Vagina (tissue), 2 donors: ENCODE measurements at places on chromosomes 3 and 15. TPM values are rescaled to one million over a fixed set of nuclear protein-coding genes. Genes with fewer than 3 reads are reported as not detected.

DNA sequence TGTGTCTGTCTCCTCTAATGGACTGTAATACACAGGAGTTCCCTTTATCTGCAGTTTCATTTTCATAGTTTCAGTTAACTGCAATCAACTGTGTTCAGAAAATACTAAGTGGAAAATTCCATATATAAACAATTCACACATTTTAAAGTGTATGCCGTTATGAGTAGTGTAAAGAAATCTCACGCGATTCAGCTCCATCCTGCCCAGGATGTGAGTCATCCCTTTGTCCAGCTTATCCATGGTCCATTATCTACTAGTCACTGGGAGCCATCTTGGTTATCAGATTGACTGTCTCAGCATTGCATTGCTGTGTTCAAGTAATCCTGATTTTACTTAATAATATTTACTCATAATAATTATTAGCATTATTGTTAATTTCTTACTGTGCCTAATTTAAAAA is 14.5 kb downstream of the ZPLD1 start:
- H3K27me3 ChIP-seq: no peaks in the 10 kb centered on the region
- H3K4me1 ChIP-seq: no peaks in the 10 kb centered on the region
- no peak overlapping the region for H3K4me3 ChIP-seq

DNA sequence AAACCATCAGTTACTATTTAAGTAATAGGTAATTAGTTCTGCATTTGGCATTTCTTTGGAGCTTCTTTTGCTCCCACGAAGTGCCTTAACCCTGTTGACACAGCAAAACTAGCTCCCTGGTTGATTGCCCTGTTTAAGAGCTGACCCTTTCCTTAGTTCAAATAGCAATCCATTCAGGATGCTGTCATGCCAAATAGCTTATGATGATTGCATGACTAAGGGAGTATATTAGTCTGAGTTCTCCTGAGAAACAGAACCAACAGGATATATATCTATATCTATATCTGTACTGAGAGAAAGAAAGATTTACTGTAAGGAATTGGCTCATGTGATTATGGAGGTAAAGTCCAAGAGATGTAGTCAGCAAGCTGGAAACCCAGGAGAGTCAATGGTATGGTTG is 50.3 kb upstream of the SPRED1 start:
- no peak overlapping the region for H3K4me3 ChIP-seq
- H3K36me3 ChIP-seq: no peaks in the 10 kb centered on the region
- H3K27ac ChIP-seq: no peak overlapping the region
- H3K4me1 ChIP-seq: peaks cover 16% of the 10 kb centered on the region
- no peak for DNase-seq

- H3K36me3 ChIP-seq: peaks cover 44% of the 10 kb centered on the region
- H3K4me1 ChIP-seq: no peaks in the 10 kb centered on the region
- DNase-seq: no peak
- no peak overlapping the region for H3K27ac ChIP-seq
These were observed 45.9 kb downstream of the NIPA2 start for GRCh38 chr15:22884344-22884743.

Gene PSTPIP1
- total RNA-seq: 13.3 TPM

Gene SPINT1
- total RNA-seq: 80.3 TPM

GRCh38 chr15:33126559-33127290 is 67.8 kb downstream of the FMN1 start:
- no peak for DNase-seq
- H3K27me3 ChIP-seq: no peaks in the 10 kb centered on the region
- peaks cover 17% of the 10 kb centered on the region for H3K4me1 ChIP-seq
- no peak overlapping the region for H3K27ac ChIP-seq
- H3K36me3 ChIP-seq: no peaks in the 10 kb centered on the region
- no peak overlapping the region for H3K4me3 ChIP-seq
